ENCODE measurements at places on chromosomes 4 and X.

DNA sequence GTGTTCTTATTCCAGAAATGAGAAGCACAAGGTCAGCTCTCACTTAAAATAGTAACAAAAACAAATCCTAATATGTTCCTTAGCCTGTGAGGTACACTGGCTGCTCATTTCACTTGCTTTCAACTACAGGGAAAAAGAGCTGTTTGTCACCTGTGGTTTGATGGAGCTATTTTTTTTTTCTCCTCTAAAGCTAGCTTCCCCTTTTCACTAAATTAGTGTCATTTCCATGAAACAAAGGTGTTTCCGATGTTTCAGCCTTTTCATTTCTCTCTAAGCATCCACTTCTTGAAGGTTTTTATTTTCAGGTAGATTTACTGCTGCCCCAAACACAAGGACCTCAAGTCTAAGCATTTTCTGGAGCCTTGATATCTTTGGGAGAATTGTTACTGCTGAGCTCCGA lies 148.6 kb downstream of the RBMX2 start:
- no peak for DNase-seq

DNA sequence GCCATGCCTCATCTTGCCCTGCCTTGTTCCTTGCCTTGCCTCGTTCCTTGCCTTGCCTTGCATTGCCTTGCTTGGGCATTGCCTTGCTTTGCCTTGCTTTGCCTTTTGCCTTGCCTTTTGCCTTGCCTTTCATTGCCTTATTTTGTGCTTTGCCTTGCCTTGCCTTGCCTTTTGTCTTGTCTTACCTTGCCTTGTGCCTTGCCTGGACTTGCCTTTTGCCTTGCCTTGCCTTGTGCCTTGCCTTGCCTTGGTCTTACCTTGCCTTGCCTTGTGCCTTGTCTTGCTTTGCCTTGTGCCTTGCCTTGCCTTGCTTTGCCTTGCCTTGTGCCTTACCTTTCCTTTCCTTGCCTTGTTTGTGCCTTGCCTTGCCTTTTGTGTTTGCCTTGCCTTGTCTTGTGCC lies 88.2 kb downstream of the TAB3 start:
- DNase-seq: no peak

DNA sequence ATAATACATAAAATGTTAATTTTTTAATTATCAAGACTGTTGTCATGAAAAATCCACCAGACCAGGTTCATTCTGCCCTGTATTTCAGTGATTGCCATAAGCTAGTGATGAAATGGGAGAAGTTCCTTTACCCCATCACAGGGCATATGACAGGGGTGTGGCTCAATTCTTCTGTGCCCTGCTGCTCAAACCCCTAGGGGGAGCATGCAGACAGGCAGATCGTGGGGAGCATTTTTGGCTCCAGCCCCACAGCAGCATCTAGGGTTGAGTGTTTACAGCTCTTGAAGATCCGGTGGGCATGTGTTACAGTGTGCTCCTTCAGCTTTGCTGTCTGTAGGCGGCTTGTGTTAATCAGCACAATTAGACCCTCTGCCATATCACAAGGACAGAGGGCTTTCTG lies 700.7 kb downstream of the PCDH18 start:
- no peak for DNase-seq

DNA sequence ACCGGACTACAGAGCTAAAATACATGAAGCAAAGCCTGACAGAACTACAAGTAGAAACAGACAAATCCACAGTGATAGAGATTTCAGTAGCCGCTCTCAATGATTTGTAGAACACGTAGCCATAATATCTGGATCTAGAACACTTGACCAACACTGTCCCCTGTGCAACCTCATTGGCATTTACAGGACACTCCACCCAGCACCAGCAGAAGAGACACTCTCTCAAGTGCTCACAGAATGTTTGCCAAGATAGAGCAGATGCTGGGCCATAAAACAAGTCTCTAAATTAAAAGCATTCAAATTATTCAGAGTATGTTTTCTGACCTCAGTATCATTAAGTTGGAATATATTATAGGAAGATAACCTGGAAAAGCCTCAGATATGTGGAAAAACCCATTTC lies 21.7 kb downstream of the HTT start:
- DNase-seq: no peak

DNA sequence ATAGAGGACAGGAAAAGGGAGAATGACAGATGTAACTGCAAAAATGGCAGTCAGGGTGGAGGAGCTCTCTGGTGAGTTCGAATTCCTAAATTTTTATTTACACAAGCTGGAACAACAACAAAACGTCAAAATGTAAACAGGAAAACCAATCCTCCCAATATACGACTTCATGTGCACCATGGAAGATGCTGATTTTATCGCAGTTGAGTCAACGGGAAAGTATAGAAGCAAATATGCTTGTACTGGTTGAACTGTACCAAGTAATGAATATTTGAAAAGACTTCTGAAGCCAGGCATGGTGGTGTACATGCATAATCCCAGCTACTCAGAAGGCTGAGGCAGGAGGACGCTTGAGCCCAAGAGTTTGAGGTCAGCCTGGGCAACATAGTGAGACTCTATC lies 15.4 kb downstream of the STX18 start:
- no peak for DNase-seq

GRCh38 chr4:13112030-13112429 lies 372.1 kb downstream of the RAB28 start:
- DNase-seq: no peak

- DNase-seq: peak; percentile 36
These were observed at the start of gene KDR for GRCh38 chr4:55125087-55125721. KDR (minus strand) TSS chr4:55125595; CDS start chr4:55125293, 302 bp downstream.

All from left lung (tissue), 14 donors.